ENCODE measurements at places on chromosomes 7 and 10. TPM values are rescaled to one million over a fixed set of nuclear protein-coding genes. Genes with fewer than 3 reads are reported as not detected.

Gene CNPY1
- total RNA-seq: 0.29 TPM

- no peaks in the 10 kb centered on the region for H3K27me3 ChIP-seq
- H3K27ac ChIP-seq: no peak overlapping the region
- H3K4me3 ChIP-seq: no peak overlapping the region
- DNase-seq: no peak
- H3K36me3 ChIP-seq: no peaks in the 10 kb centered on the region
These were observed 577 bp downstream of the LRRC18 start for GRCh38 chr10:48938990-48939536.

DNA sequence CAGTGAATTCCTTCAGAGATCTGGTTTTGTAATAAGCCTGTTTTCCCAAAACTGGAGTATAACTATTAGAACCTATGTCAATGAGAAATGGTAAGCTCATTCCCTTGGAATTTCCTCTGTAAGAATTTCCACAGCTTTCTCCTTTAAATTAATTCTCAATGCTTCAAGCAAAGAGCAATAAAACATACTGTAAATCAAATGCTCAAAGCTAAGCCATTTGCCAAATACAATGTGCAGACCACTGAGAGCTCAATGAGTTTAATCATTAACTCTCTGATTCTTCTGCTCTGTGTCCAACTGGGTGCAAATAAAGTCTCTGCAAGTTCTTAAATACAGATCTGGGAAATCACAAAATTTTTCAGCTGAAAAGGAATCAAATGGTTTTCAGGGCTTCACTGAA, 227.6 kb upstream of the IMMP2L start:
- no peaks in the 10 kb centered on the region for H3K27me3 ChIP-seq
- H3K27ac ChIP-seq: no peak overlapping the region
- no peaks in the 10 kb centered on the region for H3K36me3 ChIP-seq

DNA sequence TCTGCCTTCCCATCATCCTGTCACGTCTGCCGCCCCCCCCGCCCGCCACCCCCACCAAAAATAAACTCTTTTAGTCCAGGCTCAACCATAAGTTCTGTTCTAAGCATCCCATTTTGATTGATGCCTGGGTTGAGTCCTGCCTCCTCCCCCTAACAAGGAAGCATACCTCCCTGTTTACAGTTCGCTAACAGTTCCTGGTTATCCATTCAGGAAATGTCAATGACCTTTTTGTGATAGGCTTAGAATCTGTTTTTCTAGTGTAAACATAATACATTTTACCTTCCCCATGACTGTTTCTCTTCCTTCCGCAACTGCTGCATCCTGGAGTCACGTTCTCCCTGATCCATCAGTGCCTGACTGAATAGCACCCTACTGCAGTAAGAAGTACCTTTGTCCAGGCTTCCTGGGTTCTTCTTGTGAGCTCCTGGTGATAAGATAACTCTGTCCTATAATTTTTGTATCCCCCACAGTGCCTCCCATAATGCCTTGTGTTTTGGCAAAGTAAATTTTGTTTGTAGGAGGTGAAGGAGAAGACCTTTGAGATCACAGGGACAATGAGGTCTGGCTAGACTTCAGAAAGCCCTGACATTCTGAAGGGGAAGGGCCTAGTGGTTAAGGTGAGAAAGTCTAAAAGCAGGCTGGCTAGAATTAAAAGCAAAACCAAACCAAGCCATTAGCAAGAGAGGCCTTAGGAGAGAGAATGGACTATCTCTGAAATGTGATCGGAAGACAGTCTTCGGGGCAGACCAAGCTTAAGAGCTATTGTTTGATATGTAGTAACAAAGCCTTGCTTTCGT, 7.3 kb downstream of the AGFG2 start:
- H3K27me3 ChIP-seq: no peaks in the 10 kb centered on the region
- peak overlapping the region; percentile 95 for H3K27ac ChIP-seq
- no peak for DNase-seq
- peaks cover 45% of the 10 kb centered on the region for H3K4me1 ChIP-seq
